ENCODE measurements at places on chromosomes 5 and 9.

DNA sequence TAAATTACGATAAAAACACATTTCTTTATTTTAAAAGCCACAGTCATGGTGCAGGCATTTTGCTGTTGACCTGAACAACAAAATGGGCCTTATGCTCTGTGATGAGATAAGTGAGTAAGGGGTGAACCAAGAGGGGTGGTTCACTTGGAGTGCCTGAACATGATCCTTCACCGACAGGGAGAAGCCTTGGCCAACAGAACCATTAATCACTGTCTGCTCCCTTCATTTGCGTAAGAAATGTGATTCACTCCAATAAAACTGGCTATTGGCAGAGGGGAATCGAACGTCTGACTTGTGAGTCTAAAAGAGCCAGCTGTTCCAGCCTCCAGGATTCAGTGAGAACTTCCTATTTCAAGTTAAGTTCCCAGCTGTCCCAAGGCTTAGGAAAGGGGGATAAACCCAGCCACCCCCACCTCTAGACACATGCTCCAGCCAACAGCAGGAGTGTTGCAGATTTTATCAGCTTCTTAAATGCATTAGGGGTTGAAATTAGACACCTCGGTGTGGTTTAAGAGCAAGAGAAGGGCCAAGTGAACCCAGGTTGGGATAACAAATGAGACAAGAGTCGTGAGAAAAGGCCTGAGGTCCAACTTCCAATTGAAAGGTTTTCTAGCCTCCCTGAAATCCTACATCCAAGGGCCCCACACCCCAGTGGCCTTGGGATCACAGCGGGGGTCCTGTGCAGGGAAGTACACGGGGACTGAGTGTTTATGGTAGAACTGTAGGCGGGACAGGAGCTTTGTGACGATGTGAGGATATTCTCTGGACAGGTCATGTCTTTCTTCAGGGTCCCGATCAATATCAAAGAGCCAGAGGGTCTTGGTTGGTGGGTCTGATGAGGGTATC is 131.4 kb upstream of the LHFPL2 start:
- no peak for DNase-seq

- DNase-seq = no peak
Observed at GRCh38 chr5:58284886-58285285, 175.0 kb downstream of the PLK2 start.

DNA sequence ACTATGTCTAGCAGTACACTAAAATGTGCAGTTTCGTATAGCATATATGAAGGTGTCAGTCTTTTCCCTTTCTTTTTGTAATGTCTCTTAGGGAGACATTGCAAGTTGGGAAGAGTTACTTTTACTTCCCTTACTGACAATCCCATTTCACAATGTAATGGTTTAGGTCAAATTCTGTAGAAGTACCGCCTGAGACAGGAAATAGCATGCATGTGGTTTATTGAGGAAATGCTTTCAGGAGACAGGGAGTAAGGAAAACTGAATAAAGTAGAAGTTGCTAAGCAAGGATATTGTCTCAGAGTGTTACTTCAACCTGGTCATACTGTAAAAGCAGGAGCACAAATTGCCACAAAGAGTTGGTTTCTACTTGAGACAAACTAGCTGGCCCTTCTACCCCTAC is 32.1 kb upstream of the MSANTD3 start:
- no peak for DNase-seq

DNA sequence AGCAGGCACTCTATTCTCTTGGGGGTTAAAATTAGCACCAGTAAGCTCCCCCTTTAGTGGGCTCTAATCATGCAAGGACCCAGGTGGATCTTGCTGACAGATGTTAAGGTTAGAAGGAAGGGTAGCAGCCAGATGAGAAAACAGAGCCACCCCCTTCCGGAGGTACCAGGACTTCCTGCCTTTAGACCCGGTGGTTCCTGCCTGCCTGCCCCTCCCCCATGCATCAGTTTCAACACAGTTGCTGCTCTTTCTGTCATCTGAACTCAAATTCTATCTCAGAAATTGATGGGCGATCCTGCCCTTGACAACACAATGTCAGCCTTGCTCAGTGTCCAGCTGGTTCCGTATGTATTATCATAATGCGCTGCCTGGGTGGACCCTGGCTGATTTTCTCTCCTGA is 287.3 kb downstream of the EBF1 start:
- peak; percentile 17 for DNase-seq

DNA sequence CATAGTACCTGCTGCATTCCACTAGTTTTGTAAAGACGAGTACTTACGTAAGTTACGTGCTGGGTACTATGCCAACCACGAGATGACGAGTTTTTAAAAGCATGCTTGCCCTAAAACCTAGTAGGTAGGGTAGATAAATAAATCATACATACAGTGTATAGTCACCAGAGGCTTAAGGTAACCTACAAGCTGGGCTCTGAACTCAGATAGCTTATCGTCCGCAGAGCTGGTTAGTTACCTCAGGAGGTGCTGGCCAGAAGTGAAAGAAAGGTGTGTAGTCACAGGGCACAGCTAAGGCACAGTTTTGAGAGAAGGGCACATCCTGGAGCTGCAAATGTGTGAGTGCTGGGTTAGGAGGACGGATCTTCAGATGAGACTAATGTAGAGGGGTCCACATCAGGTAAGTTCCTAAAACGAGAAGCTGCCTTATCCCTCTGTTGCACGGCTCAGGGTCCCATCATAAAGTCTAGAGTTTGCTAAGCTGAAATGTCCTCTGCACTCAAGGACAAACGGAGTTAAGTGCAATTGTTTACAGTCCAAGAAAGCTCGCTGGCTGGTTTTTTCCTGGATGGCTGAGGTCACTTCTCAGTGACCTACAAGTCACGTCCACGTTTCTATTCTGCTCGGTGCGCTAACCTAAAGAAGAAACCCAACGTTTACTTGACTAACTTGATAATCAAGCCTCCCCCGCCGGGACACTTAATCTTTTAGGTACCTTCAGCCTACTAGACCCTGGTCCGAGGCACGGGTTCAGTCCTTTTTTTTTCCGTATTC is 1.1 kb upstream of the SNX24 start:
- no peak for DNase-seq

DNA sequence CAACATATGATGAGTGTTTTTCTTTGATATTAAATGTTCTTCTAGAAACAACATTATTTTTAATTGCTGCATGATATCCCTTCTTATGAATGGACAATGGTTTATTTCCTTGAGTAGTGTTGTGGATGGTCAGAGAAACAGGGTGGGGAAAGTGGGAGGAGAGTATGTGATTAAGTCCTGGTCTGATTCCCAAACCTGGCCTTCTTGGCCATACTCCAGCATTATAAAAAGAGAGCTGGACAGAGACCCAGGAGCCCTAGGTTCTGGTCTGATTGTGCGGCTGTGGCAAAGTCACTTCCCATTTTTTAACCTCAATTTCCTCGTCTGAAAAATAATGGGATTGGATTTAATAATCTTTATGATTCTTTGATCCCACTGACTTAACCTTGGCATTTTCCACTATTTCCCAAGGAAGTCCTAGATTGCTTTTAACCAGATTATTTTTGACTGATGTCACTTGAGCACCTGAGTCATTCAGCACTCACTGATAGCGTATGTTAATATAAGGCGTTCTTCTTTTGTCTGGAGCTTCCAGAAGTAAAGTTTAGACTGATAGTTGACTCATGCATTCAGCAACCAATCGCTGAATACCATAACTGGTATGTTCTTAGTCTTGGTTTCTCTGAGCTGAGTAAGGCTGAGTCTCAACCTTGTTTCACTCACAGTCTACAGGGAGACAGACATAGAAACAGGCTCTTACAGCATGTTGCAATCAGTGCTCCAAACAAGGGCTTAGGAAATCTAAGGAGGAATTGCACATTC is 26.2 kb downstream of the OSMR start:
- DNase-seq = no peak

DNA sequence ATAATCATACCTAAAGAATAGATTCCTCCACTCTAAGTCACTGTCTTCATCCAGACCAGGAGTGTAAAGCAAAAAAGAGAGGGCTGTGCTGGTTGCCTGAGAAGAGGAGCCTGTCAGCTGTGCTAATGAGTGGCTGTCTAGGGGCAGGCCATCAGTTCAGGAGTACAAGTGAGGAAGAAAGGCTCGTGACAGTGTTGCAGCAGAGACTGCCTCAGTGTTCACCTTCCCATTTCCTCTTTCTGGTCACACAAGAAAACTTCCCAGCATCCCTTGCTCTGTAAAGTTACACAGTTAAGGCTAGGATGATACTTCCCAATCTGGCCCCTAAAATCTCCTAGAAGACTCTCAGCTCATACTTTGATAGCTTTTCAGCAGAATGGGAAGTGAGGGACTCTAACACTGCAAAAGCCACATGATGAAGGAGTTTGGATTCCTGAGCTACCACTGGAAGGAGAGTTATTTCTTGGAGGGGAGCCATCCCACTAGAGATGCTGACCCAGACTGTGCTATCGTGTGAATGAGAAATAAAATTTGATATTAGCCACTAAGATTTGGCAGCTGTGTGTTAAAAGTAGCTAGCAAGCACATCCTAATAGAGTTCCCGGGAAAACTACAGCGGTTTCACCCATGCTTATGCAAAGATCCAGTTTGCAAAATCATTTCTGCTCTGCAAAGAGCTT is 67.1 kb downstream of the ADAMTS12 start:
- no peak for DNase-seq

- no peak for DNase-seq
Observed at GRCh38 chr5:125409861-125410536, 663.6 kb upstream of the ZNF608 start.

DNA sequence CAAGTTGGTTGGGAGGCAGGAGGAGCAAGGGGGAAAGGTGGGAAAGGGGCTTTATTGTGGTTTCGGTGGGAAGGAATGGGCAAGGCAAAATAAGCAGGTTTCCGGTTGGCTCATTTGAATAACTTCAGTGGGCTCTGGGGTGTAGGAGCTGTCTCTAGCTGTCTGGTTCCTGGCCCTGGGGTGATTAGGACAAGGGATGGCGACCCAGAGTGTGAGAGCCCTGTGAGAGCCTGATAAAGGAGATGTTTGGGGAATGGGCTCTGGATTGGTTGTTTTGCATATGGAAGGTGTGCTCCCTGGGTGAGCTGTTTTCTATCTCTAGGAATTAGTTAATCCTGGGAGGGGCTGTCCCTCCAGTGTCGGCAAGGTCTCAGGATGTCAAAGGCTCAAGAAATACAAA is 15.4 kb downstream of the ANKRD34B start:
- no peak for DNase-seq

DNA sequence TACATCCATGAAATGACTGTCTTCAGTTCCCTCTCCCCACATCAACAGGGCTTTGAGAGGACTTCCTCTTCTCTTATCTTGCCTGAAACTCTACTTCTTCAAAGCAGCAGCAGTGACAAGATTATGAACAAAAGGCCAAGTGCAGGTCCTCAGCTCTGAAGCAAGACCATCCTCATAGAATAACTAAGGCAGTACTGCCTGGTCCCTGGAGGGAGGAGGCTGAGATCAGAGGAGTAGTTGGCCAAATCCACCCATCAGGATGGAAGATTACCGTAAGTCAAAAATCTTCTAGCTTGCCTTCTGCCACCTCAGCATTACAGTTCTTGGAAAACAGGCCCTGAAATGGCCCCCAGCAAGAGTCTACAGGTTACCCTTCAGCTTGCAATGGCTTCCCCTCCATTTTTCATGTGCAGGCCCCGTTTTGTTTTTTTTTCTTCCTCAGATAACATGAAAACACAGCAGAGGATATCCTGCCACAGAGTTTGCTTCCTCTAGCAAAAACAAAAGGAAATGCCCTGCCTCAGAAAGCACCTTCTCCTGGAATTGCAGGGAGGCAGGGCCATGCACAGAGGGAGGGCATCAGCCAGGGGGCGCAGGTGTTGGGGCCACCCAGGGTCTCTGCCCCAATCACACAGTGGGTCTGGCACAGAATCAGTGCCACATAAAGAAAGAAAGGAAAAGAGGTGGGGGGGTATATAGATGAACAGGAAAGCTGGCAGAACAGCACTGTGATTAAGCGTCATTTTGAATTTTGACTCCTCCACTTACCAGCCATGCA is 40.0 kb downstream of the KLHL3 start:
- DNase-seq = no peak

DNA sequence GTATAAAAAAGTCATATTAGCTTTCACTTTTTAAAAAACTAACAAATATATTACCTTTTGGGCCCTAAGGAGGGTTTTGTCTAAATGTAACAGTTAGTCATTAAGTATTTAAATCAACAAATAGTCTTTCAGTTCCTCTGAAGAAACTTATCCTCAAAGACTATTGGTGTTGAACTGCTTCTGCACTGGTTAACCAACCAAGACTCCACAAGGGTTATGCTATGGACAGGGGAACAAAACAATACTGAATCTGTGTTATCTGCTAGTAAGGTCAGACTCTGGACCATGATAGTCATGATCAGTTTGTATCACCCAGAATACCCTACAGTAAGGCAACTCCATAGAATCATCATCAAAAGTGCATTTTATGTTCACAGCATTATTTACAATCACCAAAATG is 42.4 kb downstream of the SETX start:
- DNase-seq = no peak

- no peak for DNase-seq
Observed at GRCh38 chr9:40927260-40927631, 201.2 kb downstream of the FOXD4L6 start.

DNA sequence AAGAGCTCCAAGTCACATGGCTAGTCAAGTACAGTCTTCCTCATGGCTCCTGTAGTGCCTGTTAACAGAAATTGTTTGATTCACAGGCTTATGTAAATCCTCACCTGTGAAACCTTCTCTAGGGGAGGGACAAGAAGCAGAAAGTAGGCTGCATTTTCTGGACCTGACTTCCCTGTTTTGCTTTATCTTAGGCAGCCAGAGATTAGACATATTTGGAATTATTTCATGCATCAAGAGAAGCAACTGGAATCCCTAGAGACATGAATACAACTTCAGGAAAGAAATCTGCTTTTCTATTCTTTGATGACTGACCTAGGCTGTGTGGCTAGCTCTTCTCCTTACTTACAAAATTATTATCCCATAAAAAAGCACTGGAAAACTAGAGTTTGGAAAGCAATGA is 52.3 kb downstream of the CAST start:
- DNase-seq = no peak

DNA sequence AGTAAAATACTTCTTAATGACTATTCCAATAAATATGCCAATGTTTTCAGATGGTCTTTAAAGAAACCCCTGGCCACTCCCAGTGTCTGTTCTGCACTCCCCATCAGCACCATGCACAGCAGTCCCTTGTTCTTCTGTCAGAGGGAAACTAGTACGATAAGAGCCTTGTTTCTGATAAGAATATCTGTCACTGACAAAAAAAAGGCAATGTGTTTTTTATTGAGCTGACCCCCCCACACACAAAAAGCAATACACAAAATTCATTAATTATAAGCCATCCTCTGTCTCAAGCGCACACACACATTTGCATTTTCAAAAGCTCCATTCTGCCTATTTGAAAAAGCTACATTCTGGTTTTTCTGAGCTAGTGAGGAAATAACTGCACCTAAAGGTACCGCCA is 119.1 kb downstream of the ENC1 start:
- no peak for DNase-seq

DNA sequence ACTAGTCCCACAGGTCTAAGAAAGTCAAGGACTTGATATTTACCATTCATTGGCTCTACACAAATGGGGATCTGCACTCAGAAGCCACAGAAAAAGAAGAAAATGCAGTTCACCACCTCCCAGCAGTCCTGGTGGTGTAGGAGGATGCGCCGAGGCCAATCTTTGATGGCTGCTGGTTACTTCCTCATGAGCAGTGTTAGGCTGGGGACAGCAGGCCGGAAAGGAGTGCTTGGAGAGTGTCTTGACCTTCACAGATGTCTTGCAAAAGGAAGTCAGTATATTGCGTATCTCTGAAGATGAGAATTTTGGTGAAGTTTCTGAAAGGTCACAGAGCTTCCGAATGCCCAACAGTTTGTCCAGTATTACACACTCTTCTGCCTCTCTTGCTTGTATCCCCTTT is 597.0 kb downstream of the EBF1 start:
- no peak for DNase-seq

Measured in stimulated activated CD8-positive, alpha-beta memory T cell treated with anti-CD3 and anti-CD28 coated beads, Interleukin-2, amount 100 ng/mL, for 48 hours (primary cell).